T-helper 1 cell treated with Interleukin-12 subunit alpha and Interleukin-12 subunit beta and Interleukin-4 antibody, amounts not matched to agents 30 ng/mL and 1 ng/mL, for 36 hours (primary cell): ENCODE measurements at places on chromosomes 5 and 9. TPM values are rescaled to one million over a fixed set of nuclear protein-coding genes. Genes with fewer than 3 reads are reported as not detected.

The IPO11 gene
- total RNA-seq = 27.2 and 29.1 TPM in 2 replicates

The AHRR gene
- 18.7 and 20.0 TPM in 2 replicates for total RNA-seq

The CNTLN gene
- total RNA-seq = 1.6 TPM in 2 replicates

The PCDHGA9 gene
- 0.17 and 0.27 TPM in 2 replicates for total RNA-seq

The GFRA3 gene
- 0.10 and 0.17 TPM in 2 replicates for total RNA-seq

The HTR4 gene
- not detected in 2 replicates for total RNA-seq

The SEMA5A gene
- total RNA-seq = 0.05 and 0.44 TPM in 2 replicates

The PCDHA7 gene
- total RNA-seq = not detected in 2 replicates

The DMRT3 gene
- total RNA-seq = not detected in 2 replicates

The UNC13B gene
- 0.20 and 0.47 TPM in 2 replicates for total RNA-seq

The KIF4B gene
- 0.05 and 0.07 TPM in 2 replicates for total RNA-seq

The SPAG8 gene
- total RNA-seq = 0.90 and 0.96 TPM in 2 replicates

The PCDHB14 gene
- not detected in 2 replicates for total RNA-seq

The CDHR2 gene
- total RNA-seq = 1.3 and 1.7 TPM in 2 replicates

The TIFAB gene
- not detected in 2 replicates for total RNA-seq

The SMIM33 gene
- total RNA-seq = 0.54 and 0.68 TPM in 2 replicates

The CCL28 gene
- total RNA-seq = 11.1 and 12.7 TPM in 2 replicates
